Stimulated activated CD4-positive, alpha-beta T cell treated with anti-CD3 and anti-CD28 coated beads, Interleukin-1b, Interleukin-23, amount 100 ng/mL, for 1 hour (primary cell): ENCODE measurements at places on chromosomes 2 and 18.

GRCh38 chr2:66478731-66479316 lies 43.9 kb downstream of the MEIS1 start:
- DNase-seq, result no peak

DNA sequence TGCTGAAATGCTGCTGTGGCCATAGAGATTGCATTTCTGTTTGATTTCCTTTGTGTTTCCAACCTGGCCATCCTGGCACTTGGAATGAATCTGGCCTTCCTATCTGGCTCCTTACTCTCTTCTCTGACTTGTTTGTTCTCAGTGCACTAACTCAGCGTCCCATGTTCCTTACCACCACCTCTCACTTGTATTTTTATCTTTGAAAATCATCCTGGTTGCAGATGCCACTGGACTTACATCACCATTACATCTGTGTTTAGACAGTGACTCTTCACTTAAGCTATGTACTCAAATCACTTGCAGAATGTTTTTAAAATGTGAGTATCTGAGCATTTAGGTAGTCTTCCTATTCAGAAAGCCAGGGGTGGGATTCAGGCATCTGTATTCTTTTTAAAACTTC lies 239.5 kb downstream of the WDR7 start:
- DNase-seq, result no peak

DNA sequence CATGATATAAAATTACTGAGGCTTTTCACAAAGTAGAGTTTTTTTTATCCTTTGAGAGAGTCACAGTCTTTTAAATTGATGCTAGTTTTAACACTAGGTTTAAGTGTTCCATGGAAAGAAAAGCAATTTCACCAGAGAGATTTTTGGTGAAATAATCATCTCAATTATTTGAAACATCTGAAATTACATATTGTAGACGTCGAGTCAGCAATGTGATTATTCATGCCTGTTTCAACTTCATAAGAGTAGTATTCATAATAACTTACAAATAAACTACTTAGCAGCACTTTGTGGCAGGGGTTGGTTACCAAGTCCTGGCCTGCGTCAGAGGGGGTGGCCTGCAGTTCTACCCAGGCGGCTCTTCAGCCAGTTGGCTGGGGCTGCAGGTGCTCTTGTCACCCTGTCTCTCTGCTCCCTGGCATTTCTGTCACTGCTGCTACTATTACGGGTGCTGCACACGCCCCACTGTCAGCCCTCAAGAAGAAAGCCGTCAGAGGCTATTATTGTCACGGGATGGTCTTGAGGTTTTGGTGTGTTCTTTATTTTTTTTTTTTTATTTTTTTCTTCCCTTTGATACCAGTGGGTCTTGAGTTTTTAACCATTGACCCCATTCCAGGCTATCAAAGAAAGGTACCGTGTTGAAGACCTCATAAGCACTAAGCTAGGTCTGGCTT lies 50.4 kb downstream of the MALT1 start:
- DNase-seq, result no peak

DNA sequence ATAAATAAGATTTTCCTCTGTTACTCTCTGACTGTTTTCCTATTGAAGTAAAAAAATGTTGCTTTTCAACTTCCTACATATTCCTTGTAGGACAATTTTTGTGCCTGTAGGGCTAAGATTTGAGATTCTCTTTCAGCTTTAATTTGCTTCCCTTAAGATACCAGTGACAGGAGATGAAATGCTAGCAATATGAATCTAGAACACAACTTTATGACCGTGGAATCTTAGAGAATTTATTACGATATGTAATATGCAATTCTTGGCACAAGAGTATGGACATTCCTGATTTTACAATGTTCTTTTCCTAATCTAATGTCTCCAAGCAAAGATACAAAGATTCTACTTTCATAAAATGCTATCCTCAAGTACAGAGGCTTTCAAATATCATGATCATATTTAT lies 180.9 kb downstream of the KCNE4 start:
- DNase-seq, result no peak

DNA sequence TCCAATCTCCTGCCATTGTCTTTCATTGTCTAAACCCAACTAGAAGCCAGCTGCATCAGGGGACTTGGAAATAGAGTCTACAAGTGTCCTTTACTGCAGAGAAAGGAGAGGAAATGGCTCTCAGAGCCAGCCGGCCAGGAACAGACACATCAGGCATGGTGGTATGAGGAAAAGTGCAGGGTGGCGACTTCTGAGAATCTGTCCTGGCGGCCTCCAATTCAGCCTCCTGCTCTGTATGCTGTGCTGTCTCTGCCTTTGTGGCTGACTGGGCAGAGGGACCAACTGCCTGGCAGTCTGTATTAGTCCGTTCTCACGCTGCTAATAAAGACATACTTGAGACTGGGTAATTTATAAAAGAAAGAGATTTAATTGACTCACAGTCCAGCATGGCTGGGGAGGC lies 36.8 kb upstream of the AQP4 start:
- DNase-seq, result no peak

- DNase-seq, result no peak
Measured at GRCh38 chr2:195537811-195538210, 119.2 kb upstream of the SLC39A10 start.
